ENCODE measurements at places on chromosomes 16 and 17.

- peak; percentile 42 for DNase-seq
Observed at GRCh38 chr17:44907729-44908470, 7.4 kb downstream of the GFAP start.

DNA sequence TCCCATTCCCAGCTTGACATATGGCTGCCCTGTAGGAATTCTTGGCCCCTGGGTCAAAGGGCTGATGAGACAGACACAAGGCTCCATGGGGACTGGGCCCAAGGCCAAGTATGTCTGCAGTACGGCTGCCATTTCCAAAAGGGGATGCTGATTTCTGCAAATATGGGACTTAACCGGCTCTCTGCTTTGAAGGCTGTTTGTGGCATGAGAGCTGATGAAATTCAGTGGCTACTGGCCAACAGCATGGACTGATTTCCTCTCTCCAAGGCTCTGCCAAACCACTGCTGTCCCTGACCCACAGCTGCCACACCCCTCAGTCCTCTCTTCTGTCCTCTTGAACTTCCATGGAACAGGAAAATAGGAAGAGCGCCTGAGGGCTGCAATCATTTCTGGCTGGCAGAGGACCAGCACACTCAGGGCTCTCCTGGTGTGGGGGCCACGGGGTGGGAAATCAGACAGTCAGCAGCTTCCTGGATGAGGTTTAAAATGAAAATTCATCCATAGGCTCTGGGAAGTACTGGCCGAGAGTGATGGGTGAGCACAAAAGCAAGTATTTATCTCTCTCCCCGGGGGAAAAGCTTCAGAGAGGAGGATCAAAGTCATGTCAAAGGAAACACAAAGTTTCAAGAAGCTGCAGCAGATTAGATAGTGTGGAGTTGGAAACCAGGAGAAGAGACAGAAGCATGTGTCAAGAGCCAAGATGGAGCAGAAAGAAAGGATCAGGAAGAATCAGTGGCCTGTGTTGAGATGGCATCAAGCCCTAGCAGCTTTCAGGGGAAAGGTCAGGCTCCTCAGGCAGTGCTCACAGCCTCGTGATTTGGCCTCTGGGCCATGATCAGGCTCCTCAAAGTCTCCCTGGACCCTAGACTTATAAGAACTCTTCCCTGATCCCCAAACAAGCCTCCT is 64.1 kb upstream of the SREBF1 start:
- DNase-seq: peak; percentile 96

- peak; percentile 56 for DNase-seq
Observed at GRCh38 chr16:21656795-21657768, 4.7 kb upstream of the IGSF6 start.

- no peak for DNase-seq
Observed at GRCh38 chr17:9151091-9151490, 129.8 kb downstream of the NTN1 start.

- no peak for DNase-seq
Observed at GRCh38 chr17:10062691-10063385, 135.6 kb downstream of the GAS7 start.

- DNase-seq: no peak
Observed at GRCh38 chr17:82202981-82203380, 9.7 kb downstream of the CCDC57 start.

DNA sequence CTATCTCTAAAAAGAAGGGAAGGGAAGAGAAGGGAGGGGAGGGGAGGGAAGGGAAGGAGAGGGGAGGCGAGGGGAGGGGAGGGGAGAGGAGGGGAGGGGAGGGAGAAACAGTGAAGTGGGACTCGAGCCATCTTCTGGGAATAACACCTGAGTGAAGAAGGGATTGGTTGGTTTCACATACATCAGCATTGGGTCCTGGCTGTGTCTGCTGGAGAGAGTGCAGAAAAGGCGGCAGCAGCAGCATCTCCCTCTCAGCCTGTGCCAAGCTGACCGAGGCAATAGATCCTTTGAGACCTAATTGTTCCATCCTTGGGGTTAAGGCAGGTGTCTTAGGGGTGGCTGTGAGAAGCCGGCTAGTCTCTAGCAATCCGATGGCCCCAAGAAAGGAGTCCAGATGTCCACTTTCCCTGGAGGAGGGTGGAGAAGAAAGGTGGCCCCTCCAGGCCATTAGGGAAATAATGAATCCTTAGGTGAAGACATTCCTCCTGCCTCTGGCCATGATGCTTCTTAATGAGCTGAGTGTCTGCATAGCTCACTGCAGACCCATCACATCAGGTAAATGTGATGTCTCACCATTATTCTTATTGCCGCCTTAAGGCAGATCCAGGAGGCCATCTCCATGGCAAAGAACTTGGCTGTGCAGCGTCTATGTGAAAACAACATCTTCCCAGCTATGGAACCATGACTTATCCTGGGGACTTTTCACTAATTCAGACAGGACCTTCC is 71.6 kb downstream of the WIPI1 start:
- no peak for DNase-seq

- no peak for DNase-seq
Observed at GRCh38 chr17:68204736-68205135, 43.1 kb upstream of the AMZ2 start.

GRCh38 chr17:35900708-35901480 is 20.7 kb upstream of the CCL5 start:
- peak; percentile 32 for DNase-seq

- DNase-seq: peak; percentile 8
Observed at GRCh38 chr17:79658811-79659207, 48.0 kb upstream of the RBFOX3 start.

GRCh38 chr16:86355531-86355930 is 154.8 kb upstream of the FOXF1 start:
- peak; percentile 76 for DNase-seq

- DNase-seq: peak; percentile 67
Observed at GRCh38 chr17:29292992-29293889, 707 bp downstream of the NUFIP2 start.

GRCh38 chr17:5874486-5874885 is 195.7 kb upstream of the WSCD1 start:
- DNase-seq: no peak

GRCh38 chr16:78363843-78364555 is 264.5 kb downstream of the WWOX start:
- DNase-seq: no peak

DNA sequence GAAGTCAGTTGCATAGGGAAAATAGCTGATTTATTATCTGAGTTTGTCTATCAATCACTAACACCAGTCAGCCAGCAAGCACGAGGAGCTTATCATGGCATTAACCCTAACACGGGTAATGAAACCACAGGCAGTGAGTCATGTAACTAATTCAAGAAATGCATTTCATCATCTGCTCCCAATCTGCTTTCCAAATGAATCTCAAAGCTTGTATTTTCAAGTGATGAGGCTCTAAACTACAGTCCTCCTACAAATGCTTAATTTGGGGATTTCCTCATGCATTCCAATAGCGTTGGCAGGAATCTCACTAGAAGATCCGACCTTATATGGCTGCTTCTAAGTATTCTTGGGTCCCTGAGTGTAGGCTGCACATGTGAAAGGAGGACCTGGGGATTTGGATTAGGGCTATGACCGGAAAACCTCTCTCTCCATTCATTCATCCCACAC is 118.4 kb upstream of the HSBP1 start:
- DNase-seq: peak; percentile 97

- DNase-seq: no peak
Observed at GRCh38 chr17:33948309-33948708, 306.8 kb upstream of the CCL2 start.

- no peak for DNase-seq
Observed at GRCh38 chr16:66134875-66135274, 231.6 kb upstream of the CDH5 start.

DNA sequence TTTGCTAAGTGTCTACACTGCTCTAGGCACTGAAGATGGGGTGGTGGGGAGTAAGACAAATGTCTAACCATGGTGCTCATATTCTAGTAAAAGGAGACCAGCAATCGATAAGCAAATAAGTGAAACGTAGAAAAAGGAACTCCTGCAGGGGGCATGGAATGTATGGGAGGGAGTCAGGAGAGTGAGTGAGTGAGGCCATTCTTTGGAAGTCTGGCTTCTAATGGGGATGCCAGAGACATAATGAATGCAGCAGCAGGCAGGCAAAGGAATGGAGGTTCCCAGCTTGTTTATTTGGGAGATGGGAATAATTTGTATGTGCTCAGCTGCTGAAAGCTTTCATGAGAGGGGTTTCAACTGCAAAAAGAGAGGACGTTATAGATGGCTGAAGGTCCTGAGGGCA is 216.4 kb upstream of the DYNLRB2 start:
- DNase-seq: no peak

- DNase-seq: no peak
Observed at GRCh38 chr16:19474617-19475016, 47.3 kb downstream of the GDE1 start.

DNA sequence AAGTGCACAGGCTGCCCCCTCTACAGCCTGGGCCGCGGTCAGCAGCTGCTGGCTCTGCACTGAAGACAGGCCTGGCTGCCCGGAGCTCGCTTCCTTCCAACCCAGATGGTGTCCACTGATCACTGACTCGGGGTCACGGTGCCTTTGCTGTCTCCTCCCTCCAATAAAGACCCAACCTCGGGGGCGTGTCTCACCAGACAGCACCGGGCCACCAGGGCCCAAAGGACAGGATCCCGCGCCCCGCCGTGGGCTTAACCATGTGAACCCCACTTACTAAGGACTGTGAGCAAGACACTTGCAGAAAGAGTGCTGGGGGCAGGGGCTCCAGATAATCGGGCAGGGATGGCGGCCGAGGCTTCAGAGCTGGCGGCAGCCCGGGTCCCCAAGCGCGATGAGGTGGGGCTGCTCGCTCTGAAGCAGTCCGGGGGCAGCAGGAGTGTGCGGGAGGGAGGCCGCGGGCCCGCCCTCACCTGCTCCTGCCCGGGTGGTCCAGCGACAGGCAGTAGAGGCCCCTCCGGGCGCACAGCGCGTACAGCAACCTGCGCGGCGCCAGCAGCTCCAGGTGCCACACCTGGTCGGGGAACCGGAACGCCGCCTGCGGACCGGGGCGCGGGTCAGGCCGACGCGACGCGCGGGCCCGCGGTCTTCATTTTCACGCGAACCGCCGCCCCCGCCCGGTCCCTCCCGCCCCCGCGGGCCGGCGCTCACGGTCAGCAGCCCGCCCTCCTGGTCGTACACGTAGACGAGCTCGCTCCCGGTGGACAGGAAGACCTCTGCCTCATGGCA is 502 bp downstream of the FAAP100 start:
- no peak for DNase-seq

DNA sequence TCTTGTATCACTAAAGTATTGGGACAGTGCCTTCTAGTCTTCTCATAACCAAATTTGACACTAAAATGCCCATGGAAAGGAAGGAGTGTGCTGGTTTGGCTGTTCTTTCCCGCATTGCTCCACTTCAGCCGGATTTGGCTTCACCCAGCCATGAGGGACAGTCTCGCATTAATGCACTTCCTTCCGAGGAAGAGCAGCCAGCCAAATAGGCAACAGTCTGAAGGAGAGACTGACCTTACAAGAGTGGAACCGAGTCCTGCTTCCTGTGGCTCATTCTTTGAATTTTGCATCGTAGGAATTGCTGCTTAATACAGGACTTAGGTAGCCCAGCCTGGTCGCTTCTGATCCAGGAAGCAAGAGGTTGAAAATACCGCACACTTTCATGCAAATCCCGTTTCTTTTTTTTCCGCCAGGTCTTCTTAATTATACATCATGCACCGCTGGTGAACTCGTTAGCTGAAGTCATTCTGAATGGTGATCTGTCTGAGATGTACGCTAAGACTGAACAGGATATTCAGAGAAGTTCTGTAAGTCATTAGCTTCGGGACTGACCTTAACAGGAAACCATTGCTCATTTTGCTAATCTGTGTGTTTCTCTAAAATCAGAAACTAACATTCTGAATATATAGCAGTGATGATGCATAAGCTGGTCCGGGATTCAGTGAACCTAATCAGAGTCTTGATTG is 38.2 kb downstream of the CLEC16A start:
- DNase-seq: no peak

DNA sequence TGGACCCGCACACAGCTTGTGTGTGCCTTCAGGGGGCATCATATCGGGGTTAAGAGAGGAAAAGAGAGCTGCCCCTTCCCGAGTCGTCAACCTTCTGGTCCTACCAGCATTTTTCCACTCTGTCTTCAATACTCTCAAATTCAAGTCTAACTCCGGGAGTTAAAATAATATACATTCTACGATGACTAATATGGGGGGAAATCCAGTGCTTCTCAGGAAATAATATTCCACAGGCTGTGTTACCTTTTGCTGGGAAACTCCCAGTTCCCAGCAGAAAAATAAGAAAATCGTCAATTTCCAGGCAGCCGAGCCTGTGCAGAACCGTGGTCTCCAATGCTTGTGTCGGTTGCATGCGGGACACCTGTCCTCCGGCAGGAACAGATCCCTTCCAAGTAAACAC is 105.0 kb upstream of the FOXF1 start:
- DNase-seq: no peak

- DNase-seq: no peak
Observed at GRCh38 chr17:74825952-74826719, 33.5 kb downstream of the GRIN2C start.

- DNase-seq: no peak
Observed at GRCh38 chr17:30219315-30219714, 16.2 kb downstream of the SLC6A4 start.

DNA sequence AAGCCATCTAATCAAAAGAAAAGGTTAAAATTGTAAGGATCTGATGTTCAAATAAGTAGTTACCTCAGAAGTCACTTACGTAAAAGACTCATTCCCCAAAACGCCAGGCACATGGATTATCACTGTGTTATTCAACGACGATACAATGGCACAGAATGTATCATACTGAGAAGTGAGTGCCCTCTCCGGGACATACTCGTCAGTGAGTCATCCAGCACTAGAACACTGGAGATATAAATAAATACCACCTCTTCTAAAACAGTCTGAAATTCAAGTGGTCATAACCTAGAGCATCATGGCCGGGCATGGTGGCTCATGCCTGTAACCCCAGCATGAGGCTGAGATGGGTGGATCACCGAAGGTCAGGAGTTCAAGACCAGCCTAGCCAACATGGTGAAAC is 24.9 kb downstream of the USP31 start:
- DNase-seq: peak; percentile 75

GRCh38 chr17:77792626-77793025 is 165.9 kb upstream of the TNRC6C start:
- DNase-seq: no peak

DNA sequence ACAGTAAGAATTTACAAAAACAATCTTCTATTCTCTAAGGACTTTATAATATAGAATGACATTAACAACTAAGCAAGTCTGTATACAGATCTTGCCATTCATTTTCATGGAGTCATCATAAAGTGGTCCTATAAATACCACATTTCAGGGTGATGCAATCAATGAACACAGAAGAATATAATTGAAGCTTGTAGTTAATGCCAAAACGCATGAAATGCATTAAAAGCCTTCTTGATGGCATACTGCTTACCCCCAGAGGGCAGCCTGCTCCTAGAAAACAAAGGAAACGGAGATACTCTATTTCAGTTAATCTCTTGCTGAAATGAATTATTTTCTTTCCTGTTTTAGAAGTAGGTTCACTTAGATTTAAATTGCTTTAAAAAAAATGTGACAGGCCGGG is 45.2 kb upstream of the STAC2 start:
- peak; percentile 82 for DNase-seq

DNA sequence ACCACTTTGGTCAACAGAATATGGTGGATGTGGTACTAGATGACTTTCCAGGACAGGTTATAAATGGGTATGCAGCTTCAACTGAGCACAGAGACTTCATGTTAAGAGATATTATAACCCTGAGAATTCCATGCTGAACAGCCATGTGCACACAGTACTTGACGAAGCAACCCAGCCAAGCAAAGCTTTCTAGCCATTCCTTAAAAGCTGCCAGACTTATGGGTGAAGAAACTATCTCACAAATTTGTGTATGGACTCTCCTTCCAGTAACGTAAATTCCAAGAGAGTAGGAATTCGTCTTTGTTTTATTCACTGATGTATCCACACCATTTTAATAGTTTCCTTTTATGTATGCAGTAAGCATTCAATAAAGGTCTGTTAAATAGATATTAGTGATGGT is 76.1 kb downstream of the KANSL1 start:
- DNase-seq: no peak

All from fibroblast of skin of back (primary cell).